NCI-H1436 (cell line): ENCODE measurements at places on chromosomes 1 and 21.
A peak's percentile ranks its signal among the peaks of the same experiment; 100 is the strongest.

DNA sequence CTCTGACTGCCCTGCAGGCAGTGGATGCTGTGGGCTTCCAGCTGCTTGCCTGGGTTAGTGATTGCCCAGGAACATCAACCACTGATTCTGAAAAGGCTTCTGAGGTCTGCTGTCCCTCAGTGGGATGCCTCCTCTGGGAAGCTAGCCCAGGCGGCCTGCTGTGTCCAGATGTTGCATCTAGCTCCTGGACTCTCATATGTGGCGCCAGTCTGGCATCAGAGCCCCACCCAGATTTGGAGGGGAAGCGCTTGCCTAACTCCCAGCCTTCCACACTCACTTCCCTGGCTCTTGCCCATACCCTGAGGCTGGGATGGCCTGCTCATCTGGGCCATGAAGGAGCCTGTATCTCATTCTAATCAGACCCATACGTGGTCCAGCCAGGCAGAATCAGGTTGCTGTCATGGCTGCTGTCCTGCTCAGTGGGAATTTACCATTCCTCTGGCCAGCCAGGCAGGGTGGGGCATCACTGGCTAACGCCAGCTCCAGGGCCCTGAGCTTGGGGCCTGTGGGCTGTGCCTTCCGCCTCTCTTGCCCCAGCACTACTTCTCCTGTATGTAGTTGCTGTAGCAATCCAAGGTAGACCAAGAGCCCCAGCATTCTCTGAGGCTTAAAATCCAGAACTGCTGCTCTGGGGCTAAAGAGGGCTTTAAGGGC lies 4.1 kb downstream of the CSF1 start:
- no peak for DNase-seq

- no peak for DNase-seq
Observed at GRCh38 chr1:219324629-219325367, 151.1 kb downstream of the LYPLAL1 start.

DNA sequence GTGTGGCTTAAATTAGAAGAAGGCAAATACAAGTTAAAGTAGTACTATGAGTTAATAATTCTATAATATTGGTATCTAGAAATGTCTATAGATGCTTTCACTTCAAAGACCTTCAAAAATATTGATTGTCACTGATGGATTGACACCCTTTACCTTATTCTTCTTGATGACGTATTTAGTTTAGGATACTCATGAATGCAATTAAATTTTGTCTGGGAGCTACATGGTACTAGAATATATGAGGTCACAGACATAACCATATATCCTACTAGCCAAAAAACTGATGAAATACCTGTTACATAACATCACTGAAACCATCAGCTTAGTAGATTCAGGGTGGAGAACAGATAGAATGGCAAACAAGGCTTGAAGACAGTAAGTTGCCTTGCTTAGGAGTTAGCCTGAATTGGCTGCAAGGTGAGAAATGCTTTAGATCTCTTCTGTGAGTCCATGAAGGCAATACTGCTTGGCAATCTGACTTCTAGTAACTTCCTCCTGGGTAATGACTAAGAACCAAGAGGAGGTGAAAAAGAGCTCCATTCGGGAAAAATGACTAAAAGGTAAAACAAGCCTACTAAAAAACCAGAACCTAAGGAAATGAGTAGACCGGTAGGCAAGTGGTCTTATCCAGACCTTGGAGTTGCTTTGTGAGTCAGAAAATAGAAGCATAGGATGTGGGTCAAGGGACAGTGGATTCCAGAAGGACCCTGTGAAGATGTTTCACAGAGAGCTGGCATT lies 16.9 kb upstream of the ARHGAP29 start:
- DNase-seq: no peak

GRCh38 chr1:56160773-56161315 lies 418.5 kb downstream of the PLPP3 start:
- no peak for DNase-seq

- no peak for DNase-seq
Observed at GRCh38 chr1:106700211-106700610, 356.3 kb upstream of the PRMT6 start.

DNA sequence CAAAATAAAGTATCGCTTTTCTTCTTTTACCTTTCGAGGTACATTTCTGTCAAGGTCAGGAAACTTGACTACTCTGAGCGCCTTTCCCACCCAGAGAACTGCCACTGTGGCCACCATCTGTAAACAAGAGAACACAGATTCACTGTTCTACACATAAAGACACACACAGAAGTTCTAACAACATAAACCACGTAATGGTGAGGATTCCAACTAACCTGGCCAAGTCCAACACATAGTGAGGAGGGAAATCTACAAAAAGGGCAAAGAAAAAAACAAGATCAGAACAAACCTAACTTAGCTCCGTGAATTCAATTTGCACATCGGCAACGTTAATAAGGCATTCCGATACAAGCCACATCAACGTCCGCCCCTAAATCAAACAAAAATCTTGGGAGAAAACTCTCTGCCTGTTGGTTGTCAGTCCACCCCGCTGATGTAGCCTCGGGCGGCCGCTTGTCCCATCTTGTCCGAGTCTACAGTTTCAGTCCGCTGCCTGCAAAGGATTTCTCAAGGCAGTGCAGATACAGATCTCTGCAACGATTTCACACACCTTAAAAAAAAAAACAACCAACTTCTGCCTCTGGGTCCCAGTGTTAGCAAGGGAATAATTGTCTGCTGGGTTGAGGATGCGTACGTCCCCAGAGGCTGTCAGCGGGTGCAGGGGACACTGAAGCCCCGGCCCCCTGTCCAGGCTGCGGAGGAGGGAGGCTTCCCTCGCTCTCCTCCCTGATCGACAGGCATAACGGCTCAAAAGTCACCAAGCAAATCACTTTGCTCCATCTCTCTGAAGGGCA lies 1.0 kb downstream of the SLC35D1 start:
- no peak for DNase-seq

DNA sequence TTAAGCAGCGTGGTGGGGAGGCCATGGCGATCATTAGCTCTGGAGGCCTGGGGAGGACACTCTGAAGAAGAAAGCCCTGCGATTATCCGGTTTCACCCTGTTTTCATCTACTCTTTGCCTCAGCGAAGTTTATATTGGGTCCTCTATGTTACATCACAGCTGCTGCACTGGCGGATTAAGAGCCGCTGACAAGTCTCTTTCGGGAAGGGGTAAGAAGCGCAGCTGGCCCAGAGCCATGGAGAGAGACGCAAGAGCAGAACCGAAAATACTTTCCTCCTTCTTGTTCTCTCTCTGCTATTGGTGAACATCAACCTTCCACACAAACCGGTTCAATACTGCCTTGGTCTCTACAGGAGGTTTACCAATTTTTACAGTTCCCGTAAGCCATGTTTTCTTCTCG lies 291.5 kb downstream of the FAM72C start:
- no peak for DNase-seq

- DNase-seq: no peak
Observed at GRCh38 chr1:92487078-92487605, 417 bp upstream of the GFI1 start.

- DNase-seq: no peak
Observed at GRCh38 chr1:158916085-158916484, 15.3 kb upstream of the PYHIN1 start.

GRCh38 chr1:16921391-16922185 lies at the start of gene CROCC:
CROCC (plus strand) TSS chr1:16921931; CDS start chr1:16922019, 88 bp downstream.
- DNase-seq: peak; percentile 74

DNA sequence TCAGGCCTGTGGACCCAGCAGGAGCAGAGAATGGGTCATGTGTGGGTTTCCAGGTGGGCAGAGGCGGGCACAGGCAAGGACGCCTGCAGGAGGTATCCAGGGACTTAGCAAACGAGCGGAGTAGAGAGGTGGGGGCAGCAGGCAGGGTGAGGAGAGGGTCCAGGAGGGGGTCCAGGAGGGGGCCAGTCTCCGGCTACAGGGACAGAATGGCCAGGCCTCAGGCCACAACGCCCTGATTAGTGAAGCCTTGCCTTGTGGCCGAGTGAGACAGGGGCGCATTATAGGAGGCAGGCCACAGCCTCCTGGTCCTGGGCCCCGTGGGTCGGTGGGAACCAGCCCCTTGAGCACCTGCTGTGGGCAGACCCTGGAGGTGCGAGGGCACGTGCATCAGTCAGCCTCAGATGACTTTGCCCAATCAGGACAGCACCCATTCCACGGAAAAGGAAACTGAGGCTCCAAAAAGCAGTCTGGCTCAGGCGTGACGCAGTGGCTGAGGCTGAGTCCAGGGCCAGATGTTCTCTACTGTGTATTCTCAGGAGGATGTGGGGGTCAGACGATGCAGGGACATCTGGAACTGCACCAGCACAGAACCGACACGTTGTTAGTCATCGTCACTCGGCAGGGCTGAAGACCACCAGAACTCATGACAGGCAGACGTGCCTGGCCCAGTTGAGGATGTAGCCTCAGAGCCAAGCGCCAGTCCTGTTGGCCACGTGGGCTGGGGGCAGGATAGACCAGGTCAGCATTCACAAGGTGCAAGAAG lies 113.7 kb downstream of the CRYAA start:
- DNase-seq: no peak

- no peak for DNase-seq
Observed at GRCh38 chr1:10693497-10694273, 102.8 kb downstream of the CASZ1 start.

DNA sequence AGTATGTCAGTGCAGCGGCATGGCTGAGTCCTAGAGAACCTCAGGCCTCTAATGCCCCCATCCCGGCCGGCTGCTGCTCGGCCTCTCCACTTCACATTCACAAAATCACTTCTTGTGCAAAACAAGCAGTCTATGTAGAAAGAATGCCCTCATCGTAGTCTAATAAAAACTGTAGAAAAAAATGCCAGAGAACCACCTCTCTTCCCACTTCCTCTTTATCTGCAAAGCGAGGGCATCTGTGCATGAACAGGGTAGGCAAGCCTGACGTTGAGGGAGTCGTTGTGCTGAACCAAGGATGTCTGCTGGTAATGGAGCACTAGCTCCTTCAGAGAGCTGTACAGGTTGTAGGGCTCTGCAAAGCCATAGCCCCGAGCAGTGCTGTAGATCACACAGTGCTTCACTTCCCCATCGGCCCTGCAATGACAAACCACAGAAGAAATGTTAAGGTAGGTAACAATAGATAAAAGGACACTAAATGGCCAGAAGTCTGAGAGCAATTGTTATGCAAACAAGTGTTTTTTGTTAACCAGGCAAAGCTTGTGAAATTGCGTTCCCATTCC lies 88.9 kb downstream of the PIK3R3 start:
- no peak for DNase-seq

DNA sequence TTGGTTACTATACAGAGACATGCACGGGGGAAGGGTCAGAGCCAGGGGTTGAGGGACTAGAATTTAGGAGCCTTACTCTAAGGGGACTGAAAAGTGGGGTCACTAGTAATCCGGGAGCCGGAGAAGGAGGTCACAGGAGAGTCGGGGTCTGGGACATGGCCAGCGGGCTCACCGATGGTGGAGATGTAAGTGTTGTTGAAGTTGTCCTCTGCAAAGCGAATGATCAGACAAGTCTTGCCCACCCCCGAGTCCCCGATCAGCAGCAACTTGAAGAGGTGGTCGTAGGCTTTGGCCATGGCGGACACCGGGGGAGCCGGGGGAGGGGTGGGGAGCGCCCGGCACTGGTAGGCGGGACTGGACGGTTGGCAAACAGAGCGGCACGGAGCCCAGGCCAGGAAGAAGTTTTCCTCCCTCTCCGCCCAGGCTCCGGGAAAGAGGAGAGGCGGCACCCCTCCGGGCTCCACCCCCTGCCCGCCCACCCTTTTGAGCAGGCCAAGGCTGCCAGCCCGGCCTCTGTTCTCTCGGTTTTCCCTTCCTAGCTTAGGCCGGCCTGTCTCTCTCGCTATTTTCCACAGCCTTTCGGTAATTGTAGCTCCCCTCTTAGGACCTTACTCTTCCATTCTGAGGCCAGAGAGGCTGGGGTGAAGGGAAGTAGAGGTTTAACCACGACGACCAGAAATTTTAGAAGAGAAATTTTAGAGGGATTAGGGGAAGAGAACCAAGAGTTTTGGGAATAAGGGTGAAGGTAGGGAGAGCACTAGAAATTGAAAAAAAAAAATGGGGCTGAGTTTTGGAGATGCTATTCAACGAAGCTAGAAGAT lies at the start of gene RAB13:
TSS of gene RAB13 (minus strand) at position 399 of the 821 bp plus-strand sequence. CDS start at position 296, 103 bp downstream.
- peak; percentile 67 for DNase-seq
